ENCODE measurements at places on chromosomes 11 and 22.

DNA sequence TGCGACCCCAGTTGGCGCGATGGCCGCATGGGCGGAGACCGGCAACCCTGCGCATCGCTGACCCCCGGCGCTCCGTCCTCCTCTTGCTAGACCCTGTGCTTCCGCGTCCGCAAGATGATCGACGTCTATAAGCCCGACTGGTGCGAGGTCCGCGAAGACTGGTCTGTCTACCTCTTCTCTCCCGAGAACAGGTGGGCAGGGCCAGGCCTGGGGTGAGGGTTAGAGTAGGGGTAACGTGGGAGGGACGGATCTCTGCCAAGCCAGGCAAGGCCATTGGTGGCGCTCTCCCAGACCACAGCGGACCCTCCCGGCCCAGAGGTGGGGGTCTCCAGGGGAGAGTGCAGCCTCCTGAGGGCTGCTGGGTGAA is 92.1 kb downstream of the CACNA1I start:
- no peak for DNase-seq

DNA sequence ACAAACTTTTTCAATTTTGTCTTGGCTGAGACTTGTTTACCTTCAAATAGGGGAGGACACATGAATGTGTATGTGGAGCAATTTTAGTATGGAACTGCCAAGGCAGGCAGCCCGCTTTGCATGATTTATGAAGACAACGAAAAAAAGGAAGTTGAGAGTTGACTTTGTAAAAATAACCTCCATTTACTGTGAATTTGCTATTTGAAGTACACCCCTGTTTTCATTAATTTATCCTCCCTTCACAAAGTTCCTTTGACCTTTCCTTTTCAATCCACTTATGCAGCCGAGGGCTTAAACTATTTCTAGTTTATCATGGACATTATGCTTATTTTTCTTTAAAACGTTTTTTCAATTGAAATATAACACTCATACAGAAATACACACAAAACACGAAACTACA is 369.6 kb upstream of the CADM1 start:
- DNase-seq = no peak

DNA sequence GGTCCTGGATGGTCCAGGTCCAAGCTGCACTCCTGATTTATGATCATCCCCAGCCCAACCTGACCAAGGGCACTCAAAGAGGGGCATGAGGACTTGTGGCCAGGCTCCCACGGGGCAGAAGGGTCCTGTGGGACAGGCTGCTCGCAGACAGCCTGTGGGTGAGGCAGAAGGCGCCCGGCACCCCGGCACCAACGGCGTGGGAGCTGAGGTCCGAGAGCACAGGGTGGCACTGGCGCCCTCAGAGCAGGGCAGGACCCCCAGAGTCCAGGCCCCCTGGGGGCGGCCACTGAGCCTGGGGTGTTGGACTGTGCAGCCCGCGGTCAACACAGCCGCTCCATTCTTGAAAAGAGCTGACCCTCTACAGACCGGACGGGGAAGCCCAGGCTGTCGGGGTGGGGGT is 3.3 kb downstream of the IL17REL start:
- no peak for DNase-seq

DNA sequence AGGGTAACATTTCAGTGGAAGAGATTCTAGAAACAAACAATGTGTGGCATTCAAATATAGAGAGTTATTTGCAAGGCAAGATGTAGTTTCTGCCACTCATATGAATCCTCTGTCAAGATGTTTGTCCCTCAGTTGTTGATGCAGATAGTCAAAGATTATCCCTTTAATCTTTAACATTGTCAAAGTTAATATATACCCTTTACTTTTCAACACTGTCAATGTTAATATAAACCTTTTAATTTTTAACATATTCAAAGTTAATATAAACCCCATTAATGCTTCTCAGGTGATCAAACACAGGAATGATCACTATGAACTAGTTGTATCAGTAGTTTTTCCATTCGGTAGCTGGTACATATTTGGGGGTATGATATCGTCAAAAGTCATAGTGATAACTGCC is 51.9 kb upstream of the PICALM start:
- DNase-seq = no peak

DNA sequence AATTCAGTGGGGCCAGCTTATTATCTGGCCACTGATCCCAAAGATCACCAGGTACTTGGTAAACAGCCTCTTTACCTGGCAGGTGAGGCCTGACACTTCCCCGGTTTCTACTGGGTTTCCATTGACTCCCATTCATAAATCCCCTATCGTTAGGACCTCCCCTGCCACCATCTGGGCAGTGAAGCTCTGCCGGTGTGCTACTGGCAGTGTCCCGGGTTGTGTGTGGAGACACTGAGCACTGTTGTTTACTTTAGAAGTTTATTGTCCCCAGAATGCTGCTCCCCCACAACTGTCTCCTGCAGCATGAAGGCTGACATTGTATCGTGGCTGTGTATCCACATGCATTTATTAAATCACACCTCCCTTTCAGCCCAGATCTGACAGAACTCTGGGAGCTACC is 142.7 kb downstream of the WNT7B start:
- no peak for DNase-seq
